ENCODE measurements at places on chromosomes 4 and X.
A peak's percentile ranks its signal among the peaks of the same experiment; 100 is the strongest.

GRCh38 chr4:151688785-151689043 is 72.1 kb downstream of the GATB start:
- no peak for DNase-seq

GRCh38 chr4:124525524-124525923 is 187.0 kb downstream of the ANKRD50 start:
- DNase-seq: no peak

DNA sequence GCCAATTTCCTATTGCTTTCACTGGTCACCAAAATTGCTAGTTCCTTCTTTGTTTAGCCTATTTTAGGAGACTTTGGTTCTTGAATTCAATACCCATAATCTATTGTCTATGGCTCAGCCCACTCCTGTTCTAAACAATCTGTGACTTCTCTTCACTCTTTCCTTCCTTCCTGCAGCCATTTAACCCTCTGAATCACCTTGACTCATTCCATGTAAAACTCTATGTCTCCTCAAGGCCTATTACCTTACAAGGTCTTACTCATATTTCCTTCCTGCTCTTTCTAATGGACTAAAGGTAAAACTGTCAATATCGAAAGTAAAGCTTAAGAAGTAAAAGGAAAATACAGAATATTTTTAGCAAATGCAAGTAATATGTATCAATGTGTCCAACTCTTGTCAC is 301.6 kb downstream of the ARHGAP24 start:
- no peak for DNase-seq

GRCh38 chr4:2041239-2042130 is 17.6 kb upstream of the NAT8L start:
- peak; percentile 94 for DNase-seq

GRCh38 chr4:42396361-42396751 is 932 bp upstream of the SHISA3 start:
- DNase-seq: no peak

DNA sequence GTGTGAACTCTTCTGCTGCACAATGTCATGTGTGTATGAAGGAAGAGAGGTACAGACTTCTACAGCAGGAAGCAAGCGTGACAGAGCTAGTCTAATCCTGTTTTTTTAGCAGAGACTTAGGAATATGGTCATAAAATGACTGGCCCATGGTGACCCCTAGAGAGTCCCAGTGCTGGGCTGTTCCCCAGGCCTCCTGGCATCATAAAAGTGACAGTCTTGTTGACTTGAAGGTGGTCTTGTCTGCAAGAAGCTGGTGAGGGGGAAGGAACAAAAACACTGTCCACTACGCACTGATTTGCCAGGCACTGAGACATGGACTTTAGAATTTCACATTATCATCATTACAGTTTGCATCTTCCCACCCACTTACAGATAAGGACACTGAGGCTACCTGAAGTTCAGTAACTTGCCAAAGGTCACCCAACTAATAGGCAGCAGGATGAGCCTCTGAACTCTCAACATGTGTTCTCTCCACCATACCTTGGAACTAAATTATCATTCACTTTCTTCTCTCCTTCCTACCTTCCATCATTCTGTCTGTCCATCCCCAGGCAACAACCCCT is 63.0 kb downstream of the HADH start:
- DNase-seq: no peak

GRCh38 chr4:187017147-187017546 is 293.5 kb upstream of the FAT1 start:
- no peak for DNase-seq

DNA sequence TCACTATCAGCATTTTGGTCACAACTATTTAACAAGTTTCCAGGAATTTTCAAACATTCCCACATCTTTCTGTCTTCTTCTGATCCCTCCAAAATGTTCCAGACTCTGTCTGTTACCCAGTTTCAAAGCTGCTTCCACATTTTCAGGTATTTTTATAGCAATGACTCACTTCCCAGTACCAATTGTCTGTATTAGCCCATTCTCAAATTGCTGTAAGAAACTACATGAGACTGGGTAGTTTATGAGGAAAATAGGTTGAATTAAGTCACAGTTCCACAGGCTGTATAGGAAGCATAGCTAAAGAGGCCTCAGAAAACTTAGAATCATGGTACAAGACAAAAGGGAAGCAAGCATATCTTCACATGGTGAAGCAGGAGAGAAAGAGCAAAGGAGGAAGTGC is 475.0 kb upstream of the PCDH7 start:
- DNase-seq: no peak

GRCh38 chr4:92104506-92104905 is 199.3 kb upstream of the GRID2 start:
- no peak for DNase-seq

GRCh38 chr4:88247148-88247547 is 37.2 kb downstream of the PPM1K start:
- DNase-seq: no peak

GRCh38 chrX:51852096-51852495 is 41.3 kb upstream of the MAGED1 start:
- no peak for DNase-seq

GRCh38 chrX:132426695-132427281 is 62.0 kb downstream of the MBNL3 start:
- DNase-seq: peak; percentile 10

DNA sequence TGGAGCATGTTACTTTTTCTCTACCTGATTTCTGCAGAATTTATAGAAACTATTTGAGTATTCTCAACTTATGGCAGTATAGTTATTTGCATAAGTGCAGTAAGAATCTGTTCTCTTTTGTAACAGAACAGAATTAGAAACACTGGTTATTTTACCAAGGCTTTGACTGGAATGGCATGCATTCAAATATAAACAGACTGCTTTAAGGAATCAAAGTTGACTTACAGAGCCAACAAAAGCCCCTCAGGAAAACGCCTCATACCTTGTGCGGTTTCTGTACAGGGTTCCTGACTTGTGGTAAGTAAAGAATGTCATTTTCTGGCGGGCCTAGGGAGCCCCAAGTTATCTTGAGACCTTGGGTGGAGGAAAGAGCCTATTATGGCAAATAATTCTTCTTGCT is 97.1 kb downstream of the GPR143 start:
- DNase-seq: no peak

- no peak for DNase-seq
Observed at GRCh38 chrX:37491686-37492085, 79.8 kb upstream of the LANCL3 start.

DNA sequence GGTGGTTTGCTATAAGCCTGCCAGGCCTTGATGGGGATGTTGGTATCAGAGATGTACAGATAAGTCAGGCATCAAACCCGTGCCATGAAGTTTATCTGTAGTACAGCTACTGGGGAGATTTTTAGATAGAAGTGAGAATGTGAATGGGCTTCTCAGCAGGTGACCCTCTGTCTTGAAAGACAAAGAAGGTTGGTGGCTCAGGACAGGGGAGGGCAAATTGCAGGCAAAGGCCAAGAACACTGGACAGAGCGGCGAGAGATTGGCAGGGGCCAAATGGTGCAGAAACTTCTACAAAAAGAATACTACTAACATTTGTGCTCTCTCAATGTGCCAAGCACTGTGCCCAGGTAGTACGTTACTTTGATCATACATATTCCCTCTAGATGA is 1.9 kb upstream of the PIM2 start:
- no peak for DNase-seq

- peak; percentile 61 for DNase-seq
Observed at GRCh38 chr4:153222707-153223426, 18.6 kb downstream of the TRIM2 start.

GRCh38 chr4:76277667-76278066 is 26.1 kb downstream of the FAM47E start:
- DNase-seq: no peak

- peak; percentile 27 for DNase-seq
Observed at GRCh38 chr4:14184265-14184664, 556.7 kb upstream of the BOD1L1 start.

DNA sequence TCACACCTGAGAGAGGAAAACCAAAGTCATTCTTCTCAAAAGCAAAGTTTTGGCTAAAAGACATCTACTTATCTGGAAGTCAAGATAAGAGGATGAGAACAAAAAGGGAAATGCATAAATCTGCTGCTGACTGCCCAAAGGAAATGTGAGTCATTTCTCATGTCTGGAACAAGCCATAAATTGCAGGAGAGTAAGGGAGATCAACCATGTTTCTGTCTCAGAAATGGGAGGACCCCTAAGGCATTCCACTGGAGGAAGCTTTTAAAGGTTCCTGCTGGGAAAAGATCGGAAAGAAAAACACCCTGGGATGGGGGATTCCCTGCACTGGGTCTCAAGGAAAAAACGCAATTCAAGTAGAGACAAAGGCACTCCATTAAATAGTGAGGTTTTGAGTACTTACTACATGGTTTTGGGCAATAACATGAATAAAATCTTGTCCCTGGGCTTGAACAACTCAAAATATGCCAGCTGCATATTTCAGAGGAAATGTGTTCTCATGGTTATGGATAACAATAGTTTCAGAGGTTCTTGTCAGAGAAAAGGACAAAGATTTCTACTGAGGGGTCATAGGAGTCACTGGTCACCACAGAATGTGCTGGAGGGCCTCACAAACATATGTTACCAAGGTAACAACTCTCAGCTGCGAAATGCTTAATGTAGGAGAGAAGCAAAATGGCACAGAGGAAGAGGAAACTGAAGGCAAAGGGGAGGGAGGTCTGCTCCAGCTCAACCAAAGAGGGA is 19.3 kb downstream of the GPR143 start:
- DNase-seq: peak; percentile 21

- no peak for DNase-seq
Observed at GRCh38 chr4:112167794-112168193, 22.5 kb downstream of the FAM241A start.

GRCh38 chrX:42707742-42708141 is 70.2 kb downstream of the PPP1R2C start:
- no peak for DNase-seq

- DNase-seq: no peak
Observed at GRCh38 chr4:98311656-98312055, 50.5 kb downstream of the RAP1GDS1 start.

DNA sequence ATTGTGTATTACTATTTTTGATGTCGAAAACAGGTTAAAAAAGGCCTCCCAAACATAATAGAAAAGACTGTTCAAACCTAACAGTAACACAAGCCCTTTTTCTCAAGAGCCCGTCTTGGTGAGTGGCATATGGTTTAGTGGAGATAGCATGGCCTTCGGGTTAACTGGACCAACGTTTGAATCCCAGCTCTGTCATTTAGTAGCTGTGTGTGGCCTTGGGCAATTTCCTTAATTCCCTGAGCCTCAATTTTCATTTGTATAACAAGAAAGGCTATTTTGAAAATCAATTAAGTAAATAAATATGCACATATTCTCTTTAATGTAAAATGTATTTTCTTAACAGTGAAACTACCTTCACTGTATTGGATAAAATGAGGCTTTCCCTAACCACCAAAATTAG is 62.3 kb downstream of the HELT start:
- DNase-seq: no peak

DNA sequence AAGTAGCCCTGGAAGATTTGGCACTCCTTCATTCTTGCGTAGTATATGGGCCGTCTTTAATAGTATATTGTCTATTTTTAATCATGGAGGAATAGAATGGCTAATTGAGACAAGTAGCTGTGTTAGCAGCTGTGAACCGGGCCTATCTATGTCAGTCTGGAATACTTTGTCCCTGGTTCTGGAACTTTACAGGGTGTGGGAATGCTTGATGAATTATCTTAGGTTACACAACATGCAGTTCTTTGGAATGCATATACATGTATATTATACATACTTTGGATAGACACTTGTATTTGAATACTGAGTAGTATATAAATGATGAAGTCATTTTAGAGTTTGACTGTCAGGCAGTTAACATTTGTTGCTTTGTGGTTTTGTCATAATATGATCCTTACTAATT is 37.4 kb downstream of the PDLIM5 start:
- no peak for DNase-seq

DNA sequence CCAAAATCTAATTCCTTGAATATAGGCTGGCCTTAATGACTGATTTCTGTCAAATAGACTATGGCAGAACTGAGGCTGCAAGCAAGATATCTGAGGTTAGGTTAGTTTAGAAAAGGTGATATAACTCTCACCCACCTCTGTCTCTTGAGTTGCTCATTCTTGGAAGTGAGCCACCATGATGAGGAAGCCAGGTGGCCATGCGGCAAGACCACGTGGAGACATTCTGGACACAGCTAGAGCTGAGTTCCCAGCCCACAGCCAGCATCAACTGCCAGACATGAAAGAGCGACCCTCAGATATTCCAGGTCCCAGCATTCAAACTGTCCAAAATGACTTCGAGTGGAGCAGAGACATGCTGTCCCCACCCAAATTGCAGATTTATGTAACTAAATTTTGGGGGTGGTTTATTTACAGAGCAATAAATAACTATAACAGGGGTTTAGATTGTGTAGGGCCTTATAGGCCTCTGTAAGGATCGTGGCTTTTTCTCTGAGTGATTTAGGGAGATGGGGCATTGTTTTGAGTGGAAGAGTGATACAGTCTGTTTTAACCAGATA is 33.7 kb downstream of the USP53 start:
- no peak for DNase-seq

GRCh38 chrX:43964936-43965335 is 8.3 kb downstream of the NDP start:
- no peak for DNase-seq

- no peak for DNase-seq
Observed at GRCh38 chrX:137062915-137063617, 29.3 kb upstream of the GPR101 start.

- DNase-seq: no peak
Observed at GRCh38 chrX:137052643-137053235, 18.9 kb upstream of the GPR101 start.

DNA sequence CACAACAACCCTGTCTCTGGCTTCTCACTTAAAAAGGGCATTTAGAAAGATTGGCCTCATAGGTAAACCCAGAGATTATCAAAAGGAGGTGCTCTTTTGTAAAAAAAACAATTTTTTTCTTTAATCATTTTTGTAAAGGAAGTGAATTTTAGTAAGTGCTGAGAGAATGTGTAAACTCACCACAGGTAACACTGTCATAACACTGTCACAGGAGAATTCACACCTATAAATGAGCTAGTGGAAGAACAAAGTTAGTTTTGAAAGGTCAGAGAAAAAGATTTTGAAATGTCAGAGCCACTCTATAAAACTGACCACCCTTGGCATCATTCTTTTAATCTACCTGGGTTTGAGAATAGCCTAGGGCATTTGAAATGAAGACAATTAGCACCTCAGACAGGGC is 3.3 kb upstream of the SH2D1A start:
- no peak for DNase-seq

DNA sequence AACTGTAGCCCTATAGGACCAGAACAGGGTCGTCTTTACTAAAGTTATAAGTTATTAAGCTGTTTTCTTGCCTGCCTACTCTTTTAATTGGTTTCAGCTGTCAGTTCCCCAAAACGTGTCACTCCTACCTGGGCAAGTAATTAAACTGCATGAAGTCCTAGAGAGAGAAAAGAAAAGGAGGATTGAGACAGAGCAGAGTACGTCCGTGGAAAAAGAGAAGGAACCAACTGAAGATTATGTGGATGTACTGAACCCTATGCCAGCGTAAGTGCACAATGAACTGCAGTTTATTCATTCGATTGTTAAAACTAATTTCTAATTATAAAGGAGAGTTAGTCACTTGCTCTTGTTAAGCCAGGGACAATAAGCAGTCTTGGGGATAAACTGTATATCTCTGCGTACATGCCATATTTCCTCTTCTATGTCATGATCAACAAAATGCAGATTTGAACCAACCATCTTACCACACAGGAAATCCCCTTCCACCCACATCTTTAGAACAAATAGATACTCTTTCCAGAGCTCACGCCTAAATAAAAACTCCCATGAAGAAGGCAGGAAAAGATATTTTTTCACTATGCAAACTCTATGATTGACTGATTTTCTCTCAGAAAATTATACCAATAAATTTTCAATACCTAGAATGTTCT is 22.8 kb downstream of the STAP1 start:
- no peak for DNase-seq

- no peak for DNase-seq
Observed at GRCh38 chr4:2250357-2251072, 8.6 kb upstream of the HAUS3 start.

All from AG08395 (cell line).